ENCODE measurements at places on chromosomes 16 and 17.

DNA sequence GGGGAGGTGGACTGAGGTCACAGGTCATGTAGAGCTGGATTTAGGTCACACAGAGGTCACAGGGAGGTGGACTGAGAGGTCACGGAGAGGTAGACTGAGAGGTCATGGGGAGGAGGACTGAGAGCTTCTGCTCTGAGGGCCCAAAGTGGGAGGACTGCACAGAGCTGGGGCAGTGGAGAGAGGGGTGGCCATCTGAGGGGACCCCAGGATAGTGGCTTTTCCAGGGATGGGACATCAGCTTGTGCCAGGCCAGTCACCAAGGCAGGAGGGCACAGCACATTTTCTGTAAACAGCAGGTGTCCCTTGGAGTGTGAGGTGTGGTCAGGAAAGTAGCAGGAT is 26.1 kb upstream of the JPT2 start:
- no peak for DNase-seq

DNA sequence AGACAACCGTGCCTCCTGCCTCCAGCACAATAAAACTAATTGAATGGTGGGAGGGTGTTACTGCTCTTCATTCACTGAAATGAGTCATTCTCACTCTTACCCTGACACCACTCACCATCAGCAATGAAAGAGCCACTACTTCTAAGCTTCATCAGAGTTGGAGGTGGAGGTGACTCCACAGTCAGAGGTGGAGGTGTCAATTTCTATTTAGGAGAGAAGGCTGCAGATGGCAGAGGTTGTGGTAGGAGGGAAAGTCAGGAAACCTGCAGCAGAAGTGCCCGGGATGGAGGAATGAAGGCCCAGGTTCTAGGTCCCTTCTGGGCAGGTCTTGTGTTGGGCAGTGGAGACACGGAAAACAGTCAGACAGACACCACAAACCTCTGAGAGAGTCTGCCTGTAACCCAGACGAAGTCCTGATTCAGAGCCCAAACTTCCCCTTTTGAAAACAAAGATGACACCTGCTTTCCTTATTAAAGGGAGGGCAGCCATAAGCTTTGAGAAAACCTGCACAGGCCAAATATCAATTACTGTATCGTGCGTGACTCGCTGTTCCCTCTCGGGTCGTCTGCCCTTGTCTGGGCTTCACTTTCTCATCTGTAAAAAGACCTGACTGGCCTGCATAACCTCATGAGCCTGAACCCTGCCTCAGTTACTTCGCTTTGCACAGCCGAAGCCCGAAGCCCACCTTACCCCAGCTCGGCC is 668 bp downstream of the ATPAF2 start:
- DNase-seq: no peak

DNA sequence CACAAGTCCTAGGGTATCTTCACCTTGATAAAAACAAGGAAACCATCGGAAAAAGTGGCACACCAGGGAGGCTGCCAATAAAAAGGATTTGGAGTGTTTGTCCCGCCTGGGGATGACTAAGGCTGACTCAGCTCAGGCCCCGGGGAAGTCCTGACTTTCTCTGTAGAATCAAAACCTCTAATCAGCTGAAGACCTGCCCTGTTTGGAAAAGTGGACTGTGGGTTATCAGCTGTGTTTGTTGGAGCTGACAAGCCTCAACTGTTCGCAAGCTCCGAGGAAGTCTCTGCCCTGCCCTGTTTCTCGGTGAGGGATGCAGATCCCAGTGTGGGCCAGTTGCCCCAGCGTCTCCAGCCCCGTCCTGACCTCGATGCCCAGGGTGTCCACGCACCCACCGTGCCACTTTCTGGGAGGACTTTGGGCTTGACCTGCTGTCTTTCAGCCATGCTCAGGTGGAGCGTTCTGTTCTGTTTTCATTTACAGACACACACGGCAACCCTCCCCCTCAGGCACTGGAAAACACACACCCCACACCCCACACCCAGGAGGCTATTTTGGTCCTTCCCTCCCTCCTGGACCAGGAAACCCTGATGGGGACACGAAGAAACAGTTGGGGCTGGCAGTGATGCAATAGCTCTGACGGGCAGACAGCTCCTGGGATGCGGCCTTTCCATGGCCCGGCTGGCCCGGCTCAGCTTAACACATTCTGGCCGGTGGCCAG is 27.6 kb upstream of the PITPNA start:
- DNase-seq: no peak

DNA sequence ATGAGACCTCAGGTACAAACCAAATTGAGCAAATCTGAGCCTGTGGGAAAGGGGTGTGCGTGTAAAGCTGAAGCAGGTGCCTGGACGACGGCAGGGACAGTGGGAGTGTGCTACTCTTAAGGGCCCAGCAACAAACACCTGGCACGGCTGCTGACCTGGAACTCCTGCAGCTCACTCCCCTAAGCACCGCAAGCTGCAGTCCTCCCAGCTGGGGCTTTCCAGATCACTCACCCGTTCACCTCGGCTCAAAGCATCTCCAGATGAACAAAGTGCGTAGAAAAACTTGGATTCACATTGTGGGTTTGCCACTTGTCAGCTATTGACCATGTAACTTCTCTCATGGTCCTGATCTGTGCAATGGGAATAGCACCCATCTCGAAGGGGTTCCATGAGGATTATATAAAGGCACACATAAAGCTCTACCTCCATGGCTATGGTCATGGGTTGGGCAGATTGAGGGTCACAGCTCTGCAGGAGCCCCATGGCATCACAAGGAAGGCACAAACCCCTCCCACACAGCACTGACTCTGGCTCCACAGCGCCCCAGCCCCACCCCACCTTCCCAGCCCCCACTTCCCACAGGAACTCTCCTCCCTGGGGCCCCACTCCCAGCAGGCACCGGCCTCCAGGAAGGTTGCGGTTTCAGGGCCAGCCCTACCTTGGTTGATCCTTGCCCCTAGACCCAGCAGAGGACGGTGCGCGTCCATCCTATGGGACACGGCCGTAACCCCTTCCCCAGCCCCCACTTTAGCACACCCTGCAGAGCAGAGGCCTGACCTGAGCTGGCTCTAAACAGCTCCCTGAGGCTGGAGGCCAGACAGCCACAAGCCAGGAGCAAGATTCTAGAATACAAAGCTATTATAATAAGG is 21.9 kb downstream of the ST3GAL2 start:
- DNase-seq: no peak

- DNase-seq: peak; percentile 35
These were observed 49.3 kb upstream of the CACNG4 start for GRCh38 chr17:66915204-66915611.

- DNase-seq: no peak
These were observed 520.8 kb downstream of the GRIN2A start for GRCh38 chr16:9661336-9662017.

DNA sequence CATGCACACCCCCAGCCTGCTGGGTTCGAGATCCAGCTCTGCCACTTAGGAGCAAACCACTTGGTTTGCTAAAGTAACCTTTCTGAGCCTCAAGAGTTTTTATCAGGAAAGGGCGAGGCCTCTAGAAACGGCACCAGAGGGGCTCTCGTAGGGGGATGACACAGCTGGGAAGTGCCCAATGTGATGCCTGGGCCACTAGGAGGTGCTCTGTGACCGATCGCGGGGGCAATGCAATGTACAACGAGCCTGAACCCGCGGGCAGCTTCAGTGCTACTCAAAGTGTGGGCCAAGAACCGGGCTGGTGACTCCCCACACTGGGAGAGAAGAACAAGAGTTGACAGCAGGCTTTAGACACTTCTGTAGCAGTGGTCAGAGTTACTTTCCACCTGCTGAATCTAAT is 9.4 kb downstream of the C16orf89 start:
- DNase-seq: peak; percentile 80

- DNase-seq: no peak
These were observed 56.6 kb downstream of the RGS9 start for GRCh38 chr17:65193716-65194293.

- DNase-seq: peak; percentile 42
These were observed 11.0 kb downstream of the P3H4 start for GRCh38 chr17:41800601-41801373.

- peak; percentile 38 for DNase-seq
These were observed at the start of gene KRT222 for GRCh38 chr17:40664582-40665333. TSS of gene KRT222 (minus strand) at chr17:40665177. CDS start at chr17:40665099, 78 bp downstream.

DNA sequence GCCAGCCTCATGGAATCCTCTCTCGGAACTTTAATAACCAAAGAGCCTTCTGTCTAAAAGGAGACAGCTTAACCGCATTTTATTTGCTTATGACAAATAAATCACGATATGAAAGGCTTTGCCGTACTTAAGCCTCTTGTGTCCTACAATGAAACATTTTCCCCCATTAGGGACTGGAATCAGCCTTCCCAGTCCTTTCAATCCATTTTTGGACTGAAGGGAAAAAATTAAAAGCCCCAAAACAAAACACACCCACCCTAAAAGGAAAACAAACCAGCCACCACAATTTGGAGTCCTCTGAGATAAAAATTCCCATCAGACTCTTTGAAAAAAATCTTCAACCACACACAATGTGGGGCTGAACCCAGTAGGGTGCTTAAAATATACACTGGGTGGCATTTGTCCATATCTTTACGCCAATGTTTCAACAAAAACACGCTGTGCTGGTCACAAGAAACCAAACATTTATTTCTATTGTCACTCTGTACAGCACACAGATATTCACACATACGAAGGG is 3.0 kb downstream of the HOXB4 start:
- no peak for DNase-seq

- no peak for DNase-seq
These were observed 7.3 kb upstream of the SLX4 start for GRCh38 chr16:3618769-3619141.

DNA sequence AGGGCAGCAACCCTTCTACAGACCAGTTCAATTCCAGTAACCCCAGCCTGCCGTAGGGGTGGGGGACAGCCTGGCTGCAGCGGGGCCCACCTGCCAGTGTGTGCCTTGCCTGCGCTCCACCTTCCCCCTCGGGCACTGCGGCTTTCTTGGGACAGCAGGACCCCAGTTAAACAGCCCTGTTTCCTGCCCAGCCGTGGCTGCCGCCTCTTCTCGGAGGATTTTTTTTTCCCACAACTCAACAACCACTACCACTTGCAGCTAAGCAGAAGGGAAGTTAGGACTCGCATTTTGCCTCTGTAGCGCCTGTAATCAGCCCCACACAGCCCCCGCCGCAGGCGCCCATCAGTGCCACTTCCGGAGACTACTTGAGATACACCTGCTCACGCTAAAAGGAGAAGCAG is 76.1 kb downstream of the RAI1 start:
- no peak for DNase-seq

DNA sequence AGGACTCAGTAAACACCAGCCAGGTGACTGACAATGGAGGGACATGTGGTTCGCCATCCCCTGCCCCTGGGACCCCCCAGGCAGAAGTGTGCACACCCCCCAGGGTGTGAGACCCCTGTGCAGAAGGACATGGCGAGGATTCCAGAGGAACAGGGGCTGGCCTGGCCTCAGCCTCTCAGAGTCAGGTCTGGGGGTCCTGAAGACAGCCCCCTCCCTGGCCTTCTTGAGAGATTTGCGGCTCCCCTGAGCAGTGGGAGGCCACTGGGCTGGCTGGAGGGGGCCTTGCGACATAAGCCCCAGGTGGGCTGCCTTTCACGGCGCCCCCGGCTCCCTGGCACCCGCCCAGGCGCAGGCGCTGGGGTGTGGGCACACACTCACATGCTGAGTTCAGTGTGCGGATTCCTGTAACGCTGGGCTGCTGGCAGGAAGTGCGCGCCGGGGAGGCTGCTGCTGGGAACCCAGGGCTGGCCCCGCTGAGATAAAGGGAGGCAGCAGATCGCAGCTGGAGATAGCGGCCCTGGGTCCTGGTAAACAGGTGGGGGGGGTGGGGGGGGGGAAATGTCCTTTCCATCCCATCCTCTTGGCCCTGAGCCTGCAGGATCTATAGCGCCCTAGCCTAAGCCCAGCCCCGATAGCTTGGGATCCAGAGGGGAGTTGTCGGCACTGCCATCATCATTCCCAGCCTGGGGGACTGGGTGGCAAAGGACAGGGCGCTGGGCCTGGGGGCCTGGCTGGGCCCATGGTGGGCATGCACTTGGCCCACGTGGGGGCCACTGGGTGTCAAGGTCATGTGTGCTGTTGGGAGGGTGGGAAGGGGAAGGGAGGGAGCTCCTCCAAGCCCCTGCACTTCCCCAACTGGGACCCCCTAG is 27.1 kb downstream of the TMEM235 start:
- peak; percentile 8 for DNase-seq

DNA sequence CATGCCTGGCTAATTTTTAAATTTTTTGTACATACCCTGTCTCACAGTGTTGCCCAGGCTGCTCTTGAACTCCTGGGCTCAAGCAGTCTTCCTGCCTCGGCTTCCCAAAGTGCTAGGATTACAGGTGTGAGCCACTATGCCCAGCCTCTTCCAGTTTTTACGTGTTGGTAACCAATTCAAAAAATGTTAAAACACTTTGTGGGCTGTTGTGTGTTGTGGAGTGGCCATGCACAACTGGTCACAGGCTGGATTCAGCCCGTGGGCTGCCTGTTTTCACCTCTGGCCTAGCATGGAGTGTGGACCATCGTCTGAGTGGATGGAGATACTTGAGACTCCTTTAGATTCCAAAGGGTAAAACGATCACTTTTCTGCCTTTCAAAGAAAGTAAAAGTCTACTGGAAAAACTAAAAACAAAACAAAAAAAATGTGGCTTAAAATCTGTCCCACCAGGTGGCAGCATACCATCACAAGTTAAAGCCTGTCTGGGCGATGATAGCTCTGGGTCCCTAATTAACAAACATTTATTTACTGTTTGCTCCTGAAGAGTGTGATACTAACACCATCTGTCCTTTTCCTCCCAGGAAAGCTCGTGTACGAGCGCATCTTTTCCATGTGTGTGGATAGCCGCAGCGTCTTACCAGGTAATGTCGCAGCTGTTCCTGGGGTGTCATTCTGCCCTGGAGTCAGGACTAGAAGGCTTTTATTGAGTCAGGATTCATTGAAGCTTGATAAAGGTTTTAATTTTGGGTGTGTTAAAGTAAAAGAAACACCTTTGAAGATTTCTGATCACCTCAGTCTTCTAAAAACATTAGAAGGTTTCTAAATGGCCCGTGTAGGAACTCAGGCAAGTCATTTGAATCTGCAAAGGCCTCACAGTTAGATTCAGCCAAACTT is 45.8 kb downstream of the VPS35L start:
- DNase-seq: peak; percentile 64

- DNase-seq: peak; percentile 89
These were observed at the start of gene ZFHX3 for GRCh38 chr16:73047536-73048291. TSS of gene ZFHX3 (minus strand) at chr16:73048128. CDS start at chr16:72960145, 87,983 bp downstream.

GRCh38 chr16:85849388-85849787 is 49.6 kb upstream of the IRF8 start:
- no peak for DNase-seq

- peak; percentile 39 for DNase-seq
These were observed 41.0 kb downstream of the HS3ST3B1 start for GRCh38 chr17:14341866-14342265.

- DNase-seq: no peak
These were observed 246.6 kb upstream of the DYNLRB2 start for GRCh38 chr16:80294172-80294571.

DNA sequence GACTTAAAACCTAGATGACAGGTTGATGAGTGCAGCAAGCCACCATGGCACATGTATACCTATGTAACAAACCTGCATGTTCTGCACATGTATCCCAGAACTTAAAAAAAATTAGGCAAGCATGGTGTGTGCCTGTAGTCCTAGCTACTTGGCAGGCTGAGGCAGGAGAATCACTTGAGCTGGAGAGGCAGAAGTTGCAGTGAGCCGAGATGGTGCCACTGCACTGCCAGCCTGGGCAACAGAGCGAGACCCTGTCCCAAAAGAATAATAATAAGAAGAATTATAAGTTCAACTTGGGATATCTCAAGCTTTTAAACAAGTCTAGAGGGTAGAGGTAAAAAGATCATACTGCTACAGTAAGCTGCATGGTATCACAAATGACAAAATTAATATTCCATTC is 9.8 kb downstream of the CDC6 start:
- no peak for DNase-seq
